ENCODE measurements at places on chromosomes 16 and 17.
A peak's percentile ranks its signal among the peaks of the same experiment; 100 is the strongest.

DNA sequence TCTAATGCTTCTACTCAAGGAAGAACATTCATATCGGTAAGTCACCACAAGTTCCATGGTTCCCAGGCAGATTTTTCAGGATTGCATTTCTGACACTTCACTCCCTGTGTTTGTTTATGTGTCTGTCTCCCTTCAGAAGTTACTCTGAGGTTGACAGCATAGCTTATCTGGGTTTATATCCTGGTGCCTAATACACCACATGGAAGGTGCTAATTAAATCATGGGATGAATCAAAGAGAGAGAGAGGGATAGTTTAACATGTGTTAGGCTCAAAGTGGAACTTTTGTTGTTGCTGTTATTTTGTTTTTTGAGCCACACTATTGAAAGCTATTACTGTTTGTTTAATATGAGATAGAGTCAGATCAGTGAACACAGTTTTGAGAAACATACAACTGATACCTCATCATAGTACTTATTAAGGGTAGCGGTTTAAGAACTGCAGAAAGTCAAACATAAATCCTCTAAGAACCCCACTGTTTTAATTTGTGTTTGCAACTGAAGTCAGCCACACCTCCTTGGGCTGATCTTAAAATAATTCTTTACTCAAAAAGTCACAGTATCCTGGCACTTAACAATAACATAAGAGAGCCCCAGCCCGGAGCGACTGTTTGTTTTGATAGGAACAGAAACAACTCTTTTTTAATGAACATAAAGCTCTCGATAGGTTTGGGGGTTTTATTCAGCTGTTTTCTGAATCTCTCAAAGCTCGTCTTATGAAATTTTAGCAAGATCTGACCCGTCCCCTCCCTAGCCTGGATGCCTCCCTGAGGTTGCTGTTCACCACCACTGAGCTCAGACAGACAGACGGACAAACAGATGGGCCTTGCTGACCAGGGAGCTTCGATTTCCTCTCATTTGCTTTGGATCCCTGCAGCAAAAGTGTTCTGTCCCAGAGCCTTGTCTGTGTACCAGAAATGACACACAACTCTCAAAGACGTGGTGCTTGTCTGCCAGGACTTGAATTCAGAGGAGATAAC lies 98.3 kb upstream of the MYOCD start:
- DNase-seq, result no peak

- DNase-seq, result no peak
Measured at GRCh38 chr16:1273816-1274215, 17.9 kb downstream of the TPSD1 start.

- DNase-seq, result no peak
Measured at GRCh38 chr16:17068524-17068923, 402.2 kb downstream of the XYLT1 start.

DNA sequence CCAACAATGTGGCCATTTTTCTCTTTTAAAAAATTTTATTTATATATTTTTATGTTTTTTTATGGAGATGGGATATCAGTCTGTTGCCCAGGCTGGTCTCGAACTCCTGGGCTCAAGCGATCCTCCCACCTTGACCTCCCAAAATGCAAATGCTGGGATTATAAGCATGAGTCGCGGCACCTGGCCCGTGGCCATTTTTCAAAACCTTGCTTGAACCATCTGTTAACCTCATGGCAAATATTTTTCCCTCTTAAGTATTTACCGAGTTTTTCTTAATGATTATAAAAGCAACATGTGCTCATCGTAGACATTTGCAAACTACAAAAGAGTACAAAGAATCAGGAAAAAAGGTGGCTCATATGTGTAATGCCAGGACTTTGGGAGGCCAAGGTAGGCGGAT lies 127.6 kb downstream of the ABCC6 start:
- DNase-seq, result no peak

GRCh38 chr17:44820631-44821212 lies 9.4 kb downstream of the GJC1 start:
- no peak for DNase-seq

DNA sequence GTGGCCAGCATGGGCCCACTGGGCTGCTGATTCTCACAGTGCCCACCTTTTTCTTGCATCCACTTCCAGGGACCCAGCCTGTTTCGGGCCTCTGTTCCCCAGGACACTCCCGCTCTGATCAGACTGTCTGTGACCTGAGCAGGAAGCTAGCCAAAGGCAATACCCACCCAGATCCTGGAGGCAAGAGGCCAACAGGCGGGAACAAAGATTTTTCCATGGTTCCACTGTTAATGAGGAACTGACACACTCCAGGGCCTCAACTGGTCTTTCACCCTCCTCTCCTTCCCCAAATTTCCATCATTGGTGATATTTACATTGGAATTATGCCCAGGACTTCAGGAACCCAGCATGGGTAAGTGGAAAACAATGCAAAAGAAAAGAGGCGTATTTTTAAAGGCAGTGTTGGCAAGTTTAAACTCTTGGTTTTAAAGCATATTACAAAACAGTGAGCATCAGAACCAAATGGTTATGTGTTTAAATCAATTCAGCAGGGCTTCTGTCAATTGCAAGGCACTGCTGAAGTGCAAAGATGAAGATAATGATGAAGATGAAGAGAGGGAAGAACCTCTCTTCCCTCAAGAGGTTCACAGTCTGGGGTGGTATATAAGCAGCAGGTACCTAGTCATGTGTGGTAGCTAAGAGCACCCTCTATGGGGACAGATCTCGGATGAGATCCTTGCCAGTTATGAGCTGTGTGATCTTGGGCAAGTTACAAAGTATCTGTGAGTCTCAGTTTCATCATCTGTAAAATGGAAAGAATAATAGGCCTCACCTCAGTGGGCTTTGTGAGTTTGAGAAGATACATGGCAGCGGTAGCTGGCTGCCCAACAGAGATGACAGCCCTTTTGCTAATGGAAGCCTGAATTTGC lies 14.4 kb upstream of the ATP2A3 start:
- no peak for DNase-seq

DNA sequence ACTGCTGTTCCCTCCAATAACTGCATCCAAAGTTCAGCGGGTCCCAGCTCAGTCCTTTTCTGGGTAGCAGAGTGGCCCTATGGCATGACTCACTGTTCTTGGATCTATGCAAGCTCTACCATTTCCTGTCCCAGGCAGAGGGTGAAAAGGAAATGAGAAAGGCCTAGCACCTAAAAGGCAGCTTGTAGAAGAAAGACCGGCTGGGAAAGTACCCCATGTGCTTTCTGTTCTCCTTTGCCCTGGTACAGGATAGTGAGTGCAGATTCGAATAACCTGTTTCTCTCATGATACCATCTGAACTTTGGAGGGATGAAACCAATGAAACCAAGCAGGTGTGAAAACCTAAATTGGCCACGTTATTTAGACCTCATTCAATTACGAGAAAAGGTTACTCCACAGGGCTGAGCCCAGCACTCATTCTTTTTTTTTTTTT lies 12.7 kb upstream of the HASPIN start:
- peak; percentile 94 for DNase-seq

DNA sequence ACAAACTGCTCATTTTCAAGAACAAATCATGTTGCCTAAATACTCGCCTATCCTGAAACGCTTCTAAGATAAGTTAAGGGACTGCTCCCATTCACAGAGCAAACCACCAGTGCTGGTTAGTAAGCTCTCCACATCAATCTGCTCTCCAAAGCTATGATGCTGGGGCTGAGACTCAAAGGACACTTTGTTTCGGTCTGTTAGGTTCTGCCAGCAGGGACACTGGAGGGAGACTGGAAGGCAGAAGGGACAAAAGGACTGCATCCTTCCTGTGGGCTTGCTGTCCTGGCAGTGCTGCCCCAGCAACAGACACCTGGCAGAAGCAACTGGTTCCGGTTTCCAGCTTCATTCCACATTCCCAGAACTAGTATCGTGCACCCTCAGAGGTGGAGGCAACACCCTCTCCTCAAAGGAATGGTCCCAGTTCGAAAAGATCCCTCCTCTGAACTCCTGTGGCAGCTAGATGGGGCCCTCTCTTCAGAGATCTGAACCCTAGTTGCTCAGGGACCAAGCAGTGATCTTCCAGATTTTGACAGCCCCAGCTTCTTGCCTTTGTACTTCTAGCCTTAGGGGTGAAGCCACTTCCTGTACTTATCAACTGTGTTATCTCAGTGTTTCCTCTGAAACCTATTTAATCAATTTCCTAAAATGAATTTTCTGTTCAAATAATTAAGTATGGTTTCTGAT lies 73.4 kb upstream of the GSG1L start:
- peak; percentile 80 for DNase-seq

DNA sequence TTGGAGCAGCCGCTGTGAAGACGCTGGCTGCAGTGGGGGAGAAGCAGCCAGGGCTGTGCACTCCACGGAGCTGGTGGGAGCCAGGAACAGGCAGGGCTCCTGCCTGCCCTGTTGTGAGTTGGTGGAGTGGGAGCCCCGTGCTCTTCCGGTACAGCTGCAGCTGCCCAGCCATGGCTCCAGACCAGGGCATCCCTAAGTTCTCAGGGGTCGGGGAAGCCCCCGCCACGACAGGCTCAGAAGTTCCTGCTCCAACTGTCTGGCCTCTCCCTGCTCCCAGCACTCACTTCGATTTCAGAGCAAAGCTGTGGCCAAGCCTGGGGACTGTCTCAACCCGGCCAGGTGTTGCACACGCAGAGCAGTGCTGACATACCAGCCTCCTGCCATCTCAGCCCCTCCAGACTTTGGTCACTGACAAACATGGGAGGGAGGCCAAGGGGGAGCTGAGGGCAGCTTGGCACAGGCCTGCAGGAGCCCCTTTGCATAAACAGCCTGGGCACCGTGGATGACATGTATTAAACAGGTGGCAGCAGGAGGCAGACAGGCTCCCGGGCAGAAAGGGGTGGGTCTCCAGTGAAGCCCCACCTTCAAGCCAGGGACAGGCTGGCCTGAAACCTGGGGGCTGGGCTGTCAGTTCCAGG lies 13.9 kb upstream of the KDM8 start:
- no peak for DNase-seq

DNA sequence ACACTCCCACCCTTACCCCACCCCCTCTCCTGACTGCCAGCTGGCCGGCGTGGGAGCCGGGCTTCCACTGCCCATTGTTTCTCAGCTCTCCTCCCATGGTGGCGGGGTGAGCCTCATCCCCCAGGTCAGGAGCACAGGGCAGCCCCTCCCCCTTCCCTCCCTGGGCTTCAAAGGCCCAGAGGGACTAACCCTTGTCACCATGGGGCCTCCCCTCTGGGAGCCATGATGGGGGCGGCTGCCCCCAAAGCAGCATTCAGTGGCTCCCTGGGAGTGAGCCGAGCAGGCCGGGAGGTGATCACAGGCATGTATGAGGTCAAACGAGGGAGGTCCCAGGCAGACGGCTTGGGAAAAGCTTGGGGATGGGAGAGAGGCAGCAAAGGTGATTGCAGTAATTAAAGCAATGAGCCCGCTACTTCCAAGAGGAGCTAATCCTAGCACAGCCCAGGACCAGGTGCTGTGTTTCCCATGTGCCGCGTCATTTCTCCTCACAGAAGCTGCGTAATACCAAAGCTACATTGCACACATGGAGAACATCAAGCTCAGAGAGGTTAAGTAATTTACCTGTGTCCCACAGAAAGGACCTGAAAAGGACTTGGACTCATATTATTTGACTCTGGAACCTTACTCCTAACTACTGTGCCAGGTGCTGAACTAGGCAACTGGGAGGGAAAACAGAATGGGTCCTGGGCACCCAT lies 24.5 kb downstream of the CDK5RAP3 start:
- DNase-seq, result no peak

DNA sequence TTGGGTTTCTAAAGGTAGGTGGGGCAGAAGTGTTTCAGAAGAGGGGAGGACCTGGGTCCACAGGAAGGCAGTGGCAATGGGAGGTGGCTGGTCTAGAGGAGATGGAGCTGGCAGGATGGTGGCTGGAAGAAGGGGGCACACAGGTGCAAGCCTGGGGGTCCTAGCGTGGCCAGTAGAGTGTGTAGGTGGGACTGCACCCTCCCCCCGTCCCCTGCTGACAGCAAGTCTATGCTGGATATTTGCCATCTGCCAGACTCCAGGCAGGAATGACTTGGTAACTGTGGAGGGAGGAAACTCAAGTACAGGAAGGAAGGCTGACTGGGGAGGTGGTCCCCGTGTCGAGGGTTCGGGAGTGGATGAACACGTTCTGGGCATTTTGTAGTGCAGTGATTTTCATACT lies 8.6 kb downstream of the MED9 start:
- no peak for DNase-seq

GRCh38 chr16:3884398-3884797 lies 3.9 kb upstream of the CREBBP start:
- DNase-seq, result no peak

Data from natural killer cell (primary cell).